WTC11 (cell line): ENCODE measurements at places on chromosomes 1 and 21. TPM values are rescaled to one million over a fixed set of nuclear protein-coding genes. Genes with fewer than 3 reads are reported as not detected.

DNA sequence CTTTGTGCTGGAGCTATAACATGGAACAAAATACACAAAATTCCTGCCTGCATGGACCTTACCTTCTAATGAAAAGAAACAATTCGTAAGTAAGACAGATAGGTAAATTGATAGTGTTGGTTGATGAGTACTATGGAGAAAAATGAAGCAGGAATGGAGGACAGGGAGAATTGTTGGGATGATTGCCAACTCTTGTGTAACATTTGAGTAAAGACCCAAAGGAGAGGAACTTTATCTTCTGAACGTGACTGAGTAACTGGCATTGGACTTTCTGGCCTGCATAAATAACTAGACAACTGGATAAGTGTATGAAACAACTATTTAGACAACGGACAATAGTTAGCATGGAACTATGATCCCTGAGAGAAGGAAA, 6.8 kb upstream of the EFCAB14 start:
- DNase-seq: no peak

GRCh38 chr1:24022581-24023361, 42.6 kb upstream of the SRSF10 start:
- no peak for DNase-seq

Gene KCNN3
- total RNA-seq: 1.3 to 2.1 TPM (median 1.9 TPM) in 3 replicates

Gene CHODL
- 0.92 to 3.1 TPM (median 1.2 TPM) in 3 replicates for total RNA-seq

Gene MROH7
- 0.13 to 0.44 TPM (median 0.41 TPM) in 3 replicates for total RNA-seq

GRCh38 chr1:242146652-242147051, 147.8 kb upstream of the MAP1LC3C start:
- DNase-seq: no peak

Gene VSIG8
- not detected in 3 replicates for total RNA-seq

Gene RHBDL2
- total RNA-seq: 0.26 to 0.30 TPM (median 0.27 TPM) in 3 replicates

Gene DOP1B
- 8.3 to 11.4 TPM (median 9.1 TPM) in 3 replicates for total RNA-seq

GRCh38 chr1:93839307-93839706, 39.7 kb downstream of the DNTTIP2 start:
- DNase-seq: no peak

GRCh38 chr1:24966724-24967346, 36.8 kb upstream of the RUNX3 start:
- DNase-seq: no peak

Gene TP73
- total RNA-seq: 5.7 to 6.4 TPM (median 5.8 TPM) in 3 replicates

Gene TEX38
- total RNA-seq: 0.17 to 0.21 TPM (median 0.18 TPM) in 3 replicates

DNA sequence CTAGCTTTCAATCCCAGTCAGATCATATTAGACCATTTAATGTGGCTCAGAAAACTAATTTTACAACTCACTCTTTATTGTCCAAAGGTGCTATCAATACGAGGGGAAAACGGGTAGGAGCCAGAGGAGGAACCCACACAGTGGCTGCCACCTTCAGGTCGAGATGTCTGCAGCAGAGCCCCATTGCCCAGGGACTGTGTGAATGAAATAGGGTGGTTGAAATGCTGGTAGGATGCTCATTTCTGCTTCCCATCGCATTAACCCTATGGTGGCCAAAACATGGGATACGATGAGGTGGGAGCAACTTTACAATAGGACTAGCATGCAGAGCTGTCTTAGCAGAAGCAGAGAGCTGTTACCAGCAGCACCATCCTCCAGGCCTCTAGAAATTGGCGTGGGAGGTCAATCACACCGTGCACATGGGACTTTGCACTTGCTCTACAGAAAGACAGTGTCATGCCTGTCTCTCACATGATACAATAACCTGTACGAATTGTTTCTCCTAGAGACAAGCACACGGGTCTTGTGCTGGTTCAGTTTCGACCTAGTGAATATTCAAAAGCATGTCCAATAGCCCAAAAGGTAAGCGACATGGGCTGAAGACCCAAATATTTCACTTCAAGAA, 69.5 kb upstream of the DESI2 start:
- DNase-seq: no peak

GRCh38 chr1:23452011-23452411, 27.5 kb upstream of the TCEA3 start:
- DNase-seq: no peak

GRCh38 chr1:98402860-98403259, 258.7 kb upstream of the SNX7 start:
- no peak for DNase-seq

DNA sequence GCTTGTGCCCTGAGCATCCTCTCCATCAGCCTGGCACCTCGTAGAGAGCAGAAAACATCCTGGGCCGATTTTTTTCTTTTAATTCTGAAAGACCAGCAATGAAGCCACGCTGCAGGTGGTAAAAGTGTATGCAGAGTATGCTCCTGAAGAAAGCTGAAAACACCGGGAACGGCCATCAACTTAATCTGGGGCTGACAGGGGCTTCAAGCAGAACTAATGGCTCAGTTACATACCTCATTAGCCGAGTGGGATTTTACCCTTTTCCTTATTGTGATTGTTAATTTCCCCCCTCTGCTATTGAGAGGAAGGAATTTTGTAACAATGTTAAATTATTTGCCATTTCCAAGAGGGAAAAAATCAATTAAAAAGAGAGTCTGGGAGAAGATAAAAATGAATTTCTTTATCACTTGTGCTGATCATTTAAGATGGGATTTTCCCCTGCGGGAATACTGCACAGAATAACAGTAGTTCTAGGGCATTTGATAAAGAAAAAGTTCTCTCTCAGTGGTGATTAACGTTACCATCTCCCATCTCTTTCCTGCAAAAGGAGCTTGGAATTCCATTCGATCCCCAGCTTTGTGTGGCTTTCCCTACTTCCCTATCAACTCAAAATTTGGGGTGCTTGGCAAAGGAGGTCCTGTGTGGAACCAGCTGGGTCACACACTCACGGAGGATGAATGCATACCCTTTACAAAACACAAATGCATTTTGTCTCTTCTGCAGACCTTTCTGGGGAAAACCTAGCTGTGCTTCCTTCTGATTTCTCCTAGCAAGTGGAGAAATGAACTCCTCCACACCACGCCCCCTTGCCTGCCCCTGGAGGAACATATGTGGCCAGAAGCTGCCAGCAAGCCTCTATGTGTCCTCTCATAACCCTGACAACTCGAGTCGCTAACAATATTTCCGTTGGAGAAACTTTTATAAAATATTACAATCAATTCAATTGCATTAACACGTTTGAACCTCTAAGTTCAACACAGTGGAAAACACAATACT, 70.9 kb downstream of the RRAGC start:
- no peak for DNase-seq

DNA sequence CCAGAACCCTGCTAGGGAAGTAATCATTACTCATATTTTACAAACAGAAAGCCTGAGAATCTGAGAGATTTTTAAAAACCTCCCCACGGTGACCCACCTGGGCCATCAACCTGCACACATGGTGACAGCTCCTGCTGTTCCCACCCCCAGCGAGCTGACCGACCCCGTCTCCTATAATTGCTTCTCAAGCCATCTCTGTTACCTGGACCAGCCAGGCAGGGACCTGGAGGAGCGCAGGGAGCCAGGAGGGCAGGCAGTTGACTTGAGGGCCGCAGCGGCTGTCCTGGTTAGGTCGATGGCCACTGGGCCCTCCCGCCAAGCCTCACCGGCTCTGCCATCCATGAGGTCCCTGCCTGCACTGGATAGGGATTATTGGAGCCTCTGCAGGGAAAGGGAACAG, 7.7 kb downstream of the TFF2 start:
- no peak for DNase-seq

GRCh38 chr1:54300401-54300800, 100.4 kb downstream of the MRPL37 start:
- no peak for DNase-seq

GRCh38 chr1:71738910-71739309, 543.4 kb downstream of the NEGR1 start:
- DNase-seq: no peak

Gene NPR1
- total RNA-seq: 13.2 to 16.5 TPM (median 15.9 TPM) in 3 replicates

DNA sequence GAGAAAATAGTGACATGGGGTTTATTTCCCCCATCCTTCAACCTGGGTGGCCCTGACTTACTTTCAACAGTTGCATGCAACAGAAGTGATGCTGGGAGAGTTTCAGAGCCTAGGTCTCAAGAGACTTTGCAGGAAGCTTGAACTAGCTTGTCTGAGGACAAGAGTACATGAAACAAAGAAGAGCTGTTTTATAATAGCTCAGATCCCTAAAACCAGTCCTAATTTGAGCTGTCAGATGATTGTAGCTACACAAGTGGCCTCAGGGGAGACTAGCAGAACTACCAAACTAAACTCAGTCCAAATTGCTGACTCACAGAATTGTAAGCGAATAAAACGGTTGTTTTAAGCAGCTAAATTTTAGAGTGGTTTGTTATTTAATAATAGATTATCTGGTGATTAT, 17.1 kb downstream of the RC3H1 start:
- DNase-seq: no peak

GRCh38 chr1:63904826-63905225, 131.0 kb downstream of the ROR1 start:
- no peak for DNase-seq

GRCh38 chr1:238898856-238899255, 487.5 kb upstream of the CHRM3 start:
- DNase-seq: no peak

DNA sequence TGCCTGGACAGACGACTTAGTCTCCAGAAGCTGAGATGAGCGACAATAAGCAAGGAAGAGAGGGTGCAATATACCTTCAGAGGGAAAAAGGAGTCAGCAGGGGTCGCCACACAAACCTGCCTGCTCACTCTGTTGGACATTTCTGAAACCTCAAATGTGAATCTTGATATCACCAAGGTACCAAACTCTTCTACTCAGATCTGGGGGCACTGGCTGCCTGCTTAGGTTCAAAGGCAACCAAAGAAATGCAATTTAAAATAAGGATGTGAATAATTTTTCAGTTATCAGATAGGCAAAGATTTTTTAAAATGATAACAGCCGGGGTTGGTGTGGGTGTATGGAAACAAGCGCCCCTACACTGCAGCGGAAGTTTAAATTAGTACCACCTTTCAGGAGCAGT, 164.2 kb downstream of the HIVEP3 start:
- DNase-seq: no peak

Gene CLCNKB
- 1.8 to 3.1 TPM (median 2.5 TPM) in 3 replicates for total RNA-seq

- no peak for DNase-seq
These were observed 24.6 kb downstream of the NUF2 start for GRCh38 chr1:163346326-163346870.

Gene RGSL1
- total RNA-seq: not detected in 3 replicates

Gene FCRL6
- total RNA-seq: not detected in 3 replicates

DNA sequence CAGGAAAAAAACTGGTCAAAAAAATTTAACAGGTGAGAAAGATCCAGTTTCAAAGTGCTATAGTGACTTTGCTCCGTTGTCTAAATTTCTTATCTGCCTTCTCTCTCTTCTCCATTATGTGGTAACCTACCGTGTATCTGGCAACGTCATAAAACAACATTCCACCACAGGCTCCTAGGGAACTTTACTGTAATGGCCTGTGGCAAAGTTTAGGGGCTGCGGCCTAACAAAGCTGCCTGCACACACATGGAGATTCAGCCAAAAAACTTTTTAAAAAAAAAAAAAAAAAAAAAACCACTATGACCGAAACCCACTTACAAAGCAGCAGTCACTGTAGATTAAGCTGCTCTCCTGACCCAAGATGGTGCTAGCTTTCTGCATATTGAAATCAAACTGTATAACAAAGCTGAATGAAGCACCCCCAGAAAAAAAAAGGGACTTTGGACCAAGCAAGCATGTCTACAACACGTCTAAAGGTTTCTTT, 202.6 kb downstream of the SLC45A1 start:
- DNase-seq: no peak
